Peyer's patch (tissue), 4 donors: ENCODE measurements at places on chromosomes 3 and 15. TPM values are rescaled to one million over a fixed set of nuclear protein-coding genes. Genes with fewer than 3 reads are reported as not detected.

- no peak for DNase-seq
- no peak overlapping the region for H3K4me3 ChIP-seq
- H3K27me3 ChIP-seq: no peaks in the 10 kb centered on the region
- H3K4me1 ChIP-seq: peaks cover 15% of the 10 kb centered on the region
These were observed 2.4 kb downstream of the SLC25A38 start for GRCh38 chr3:39385456-39386090.

DNA sequence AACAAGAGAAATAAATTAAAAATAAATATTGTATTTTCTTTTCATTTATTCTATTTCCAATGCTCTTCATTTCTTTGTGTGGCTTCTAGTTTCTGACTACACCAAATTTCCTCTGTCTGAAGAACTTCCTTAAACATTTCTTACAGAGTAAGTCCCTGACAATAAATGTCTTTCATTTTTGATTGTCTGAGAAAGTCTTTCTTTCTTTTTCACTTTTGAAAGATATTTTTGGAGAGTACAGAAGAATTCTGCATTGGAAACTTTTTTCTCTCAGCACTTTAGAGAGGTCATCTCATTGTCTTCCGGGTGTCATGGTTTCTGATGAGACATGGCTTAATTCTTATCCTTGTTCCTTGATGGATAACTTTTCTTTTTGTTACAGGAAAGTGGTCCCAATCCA, 119.6 kb downstream of the MOBP start:
- no peak for DNase-seq
- no peaks in the 10 kb centered on the region for H3K36me3 ChIP-seq
- H3K4me3 ChIP-seq: no peak overlapping the region
- no peaks in the 10 kb centered on the region for H3K4me1 ChIP-seq
- no peak overlapping the region for H3K27ac ChIP-seq

DNA sequence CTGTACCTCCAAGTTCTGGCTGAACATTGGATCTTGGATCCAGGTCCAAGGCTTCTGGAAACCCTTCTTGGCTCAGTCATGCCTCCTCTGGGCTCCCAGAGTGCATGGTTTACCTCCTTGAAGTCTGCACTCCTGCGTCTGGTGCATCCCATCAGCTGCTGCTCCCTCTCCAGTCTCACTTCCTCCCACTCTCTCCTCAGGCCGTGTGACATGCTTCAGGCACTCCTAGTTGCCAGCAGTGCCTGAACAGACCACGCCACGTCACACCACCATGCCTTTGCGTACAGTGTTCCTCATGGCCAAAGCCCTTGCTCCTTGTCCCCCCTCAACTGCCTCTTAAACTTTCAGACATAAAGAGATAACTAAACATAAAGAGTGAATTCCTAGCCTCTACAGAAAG, 5.7 kb downstream of the GPR27 start:
- no peaks in the 10 kb centered on the region for H3K27me3 ChIP-seq
- H3K36me3 ChIP-seq: no peaks in the 10 kb centered on the region
- H3K27ac ChIP-seq: no peak overlapping the region

- H3K27me3 ChIP-seq: no peaks in the 10 kb centered on the region
- H3K27ac ChIP-seq: no peak overlapping the region
- no peaks in the 10 kb centered on the region for H3K36me3 ChIP-seq
- H3K4me3 ChIP-seq: no peak overlapping the region
- H3K4me1 ChIP-seq: no peaks in the 10 kb centered on the region
These were observed 1015.8 kb upstream of the EPHA6 start for GRCh38 chr3:95798628-95799027.

Gene CPLX3
- not detected for total RNA-seq

Gene PLIN1
- total RNA-seq: 8.9 TPM

Gene ST8SIA2
- total RNA-seq: not detected
